ENCODE measurements at places on chromosomes 13 and 19. TPM values are rescaled to one million over a fixed set of nuclear protein-coding genes. Genes with fewer than 3 reads are reported as not detected.

DNA sequence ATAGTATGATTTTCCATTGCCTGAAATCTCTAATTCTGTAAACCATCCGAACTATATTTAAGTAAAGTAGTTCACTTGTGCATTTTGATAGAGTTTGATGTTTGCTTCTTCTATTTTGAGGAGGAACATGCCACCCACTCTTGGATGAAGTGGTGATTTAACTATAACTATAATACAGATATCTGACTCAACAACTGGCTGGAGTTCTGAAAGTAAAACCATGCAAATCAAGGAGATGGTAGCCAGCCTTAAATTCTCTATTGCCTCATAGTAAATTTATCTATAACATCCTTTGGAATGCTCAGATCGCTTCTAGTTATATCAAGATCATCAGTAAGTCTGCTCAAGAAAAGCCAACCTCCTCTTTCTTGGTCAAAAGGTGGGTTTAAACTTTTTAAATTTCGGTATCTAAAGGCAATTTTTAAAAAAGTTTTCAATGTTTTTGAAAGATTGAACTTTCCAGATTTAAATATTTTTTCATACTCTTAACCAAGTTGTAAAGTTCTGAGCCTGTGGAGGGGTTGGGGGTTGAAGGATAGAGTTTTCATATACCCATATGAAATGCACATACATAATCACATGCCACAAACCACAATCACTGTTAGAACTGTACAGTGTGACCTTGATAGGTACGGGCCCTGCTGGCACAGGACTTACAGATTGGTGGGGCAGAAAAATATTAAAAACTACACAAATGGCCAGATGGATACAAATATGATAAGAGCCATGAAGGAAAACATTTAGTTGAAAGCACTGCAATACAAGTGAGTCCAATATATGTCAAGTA lies 90.5 kb upstream of the RFC3 start:
- DNase-seq: no peak

DNA sequence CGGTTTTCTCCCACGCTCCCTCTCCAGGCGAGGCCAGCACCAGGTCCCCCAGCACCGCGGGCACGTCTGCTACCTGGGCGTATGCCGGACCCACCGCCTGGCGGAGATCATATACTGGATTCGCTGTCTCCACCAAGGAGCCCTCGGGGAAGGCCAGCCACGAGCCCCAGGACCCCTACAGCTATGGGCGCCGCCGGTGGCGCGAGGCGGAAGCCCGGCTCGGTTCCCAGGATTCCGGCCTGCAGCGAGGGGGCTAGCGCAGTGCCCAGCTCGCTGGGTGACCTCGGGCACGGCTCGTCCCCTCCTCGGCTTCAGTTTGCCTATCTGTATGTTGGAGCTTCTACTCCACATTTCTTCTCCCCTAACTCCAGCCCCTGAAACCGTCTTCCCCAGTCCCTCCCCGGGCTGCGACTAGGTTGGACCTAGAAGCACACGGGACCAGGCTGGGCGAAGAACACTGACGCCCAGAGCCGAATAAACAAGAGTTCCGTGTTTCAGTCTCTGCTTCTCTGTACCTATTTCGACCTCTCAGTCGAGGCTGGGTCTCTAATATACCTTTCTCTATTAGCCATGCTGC lies 749 bp upstream of the CPT1C start:
- no peak for DNase-seq

GRCh38 chr13:94416454-94417080 lies 62.9 kb downstream of the DCT start:
- DNase-seq: peak; percentile 17

ZNF227 gene
- total RNA-seq: 19.4 TPM

- no peak for DNase-seq
These were observed 12.3 kb upstream of the SOX1 start for GRCh38 chr13:112054616-112055015.

DNA sequence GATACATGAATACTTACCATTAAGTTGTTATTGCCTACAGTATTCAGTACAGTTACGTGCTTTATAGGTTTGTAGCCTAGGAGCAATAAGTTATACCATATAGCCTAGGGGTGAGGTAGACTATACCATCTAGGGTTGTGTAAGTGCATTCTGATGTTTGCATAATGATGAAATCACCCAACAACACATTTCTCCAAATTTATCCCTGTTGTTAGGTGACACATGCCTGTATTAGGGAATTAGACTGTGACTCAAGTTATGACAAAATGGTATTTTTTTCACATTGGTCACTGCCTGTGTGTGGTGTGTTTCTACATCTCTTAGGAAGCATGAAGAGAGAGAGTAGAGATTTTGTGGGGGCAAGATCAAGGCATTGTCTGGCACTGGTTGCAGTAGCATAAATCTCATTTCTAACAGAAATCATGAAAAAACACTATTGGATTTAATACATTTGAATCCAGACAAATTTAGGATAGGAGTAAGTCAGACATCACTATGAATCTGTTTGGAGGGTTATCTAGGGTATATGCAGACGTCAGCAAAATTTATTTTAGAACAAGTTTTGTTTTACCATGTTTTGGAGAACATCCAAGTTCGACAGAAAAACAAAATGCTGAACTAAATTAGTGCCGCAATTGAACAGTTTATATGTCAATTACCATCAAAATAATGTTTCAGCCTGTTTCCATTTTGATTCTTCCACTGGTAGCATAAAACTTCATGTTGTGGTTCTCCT lies 332.1 kb downstream of the LMO7 start:
- peak; percentile 82 for DNase-seq

IZUMO2 gene
- not detected for total RNA-seq

DNA sequence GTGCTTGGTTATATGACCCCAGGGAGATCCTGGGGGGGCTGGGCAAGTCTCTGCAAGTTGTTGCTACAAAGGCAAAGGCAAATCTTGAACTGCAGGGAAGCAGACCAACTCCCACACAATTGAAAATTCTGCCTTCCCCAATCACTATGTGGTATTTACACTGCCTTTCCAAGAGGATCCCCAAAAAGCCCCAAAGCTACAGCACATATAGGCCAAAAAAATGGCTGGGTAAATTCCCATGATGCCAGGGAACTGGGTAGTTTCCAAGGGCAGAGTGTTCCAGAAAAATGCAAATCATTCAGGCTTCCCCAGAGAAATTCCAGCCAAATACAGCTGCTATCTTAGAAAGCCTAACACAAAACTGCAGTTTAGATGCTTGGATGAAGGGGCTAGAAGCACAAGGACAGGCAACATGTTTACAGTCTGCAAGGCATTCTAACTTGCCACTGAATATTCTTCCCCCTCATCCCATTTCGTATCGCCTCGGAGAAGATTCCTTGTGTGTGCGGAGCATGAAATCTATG lies 6.2 kb downstream of the FOXO1 start:
- no peak for DNase-seq

CCDC8 gene
- 17.5 TPM for total RNA-seq

- DNase-seq: no peak
These were observed 66.9 kb upstream of the CLDN10 start for GRCh38 chr13:95485518-95486144.

MLNR gene
- not detected for total RNA-seq

- no peak for DNase-seq
These were observed 3.4 kb downstream of the TNPO2 start for GRCh38 chr19:12720296-12720695.

GRCh38 chr19:57830071-57830602 lies at the start of gene ZNF587B:
Gene ZNF587B, plus strand, starts transcription at chr19:57830299. Its CDS starts 230 bp downstream, at chr19:57830529.
- DNase-seq: peak; percentile 29

ACER1 gene
- total RNA-seq: not detected

GRCh38 chr13:41004875-41005693 lies 14.0 kb downstream of the ELF1 start:
- peak; percentile 40 for DNase-seq

SPACA4 gene
- total RNA-seq: not detected

- no peak for DNase-seq
These were observed 23.9 kb downstream of the SIN3B start for GRCh38 chr19:16853066-16853465.

GRCh38 chr19:5705552-5705951 lies 14.4 kb downstream of the LONP1 start:
- no peak for DNase-seq

OR7C1 gene
- 0.06 TPM for total RNA-seq

- no peak for DNase-seq
These were observed 107.0 kb downstream of the ZNF429 start for GRCh38 chr19:21612403-21612872.

- DNase-seq: no peak
These were observed 125.2 kb downstream of the RAB20 start for GRCh38 chr13:110436276-110436675.

- no peak for DNase-seq
These were observed 332.2 kb upstream of the SGCG start for GRCh38 chr13:22848539-22849052.

- peak; percentile 12 for DNase-seq
These were observed 250.3 kb upstream of the ATXN8OS start for GRCh38 chr13:69857183-69857821.

- peak; percentile 28 for DNase-seq
These were observed 940 bp upstream of the DCUN1D2 start for GRCh38 chr13:113491418-113491883.

- no peak for DNase-seq
These were observed 12.4 kb downstream of the DPRX start for GRCh38 chr19:53644061-53644816.

Measured in LHCN-M2 (cell line).